ENCODE measurements at places on chromosomes 6 and 20.

- no peak for DNase-seq
Observed at GRCh38 chr6:85403331-85404015, 46.4 kb upstream of the NT5E start.

DNA sequence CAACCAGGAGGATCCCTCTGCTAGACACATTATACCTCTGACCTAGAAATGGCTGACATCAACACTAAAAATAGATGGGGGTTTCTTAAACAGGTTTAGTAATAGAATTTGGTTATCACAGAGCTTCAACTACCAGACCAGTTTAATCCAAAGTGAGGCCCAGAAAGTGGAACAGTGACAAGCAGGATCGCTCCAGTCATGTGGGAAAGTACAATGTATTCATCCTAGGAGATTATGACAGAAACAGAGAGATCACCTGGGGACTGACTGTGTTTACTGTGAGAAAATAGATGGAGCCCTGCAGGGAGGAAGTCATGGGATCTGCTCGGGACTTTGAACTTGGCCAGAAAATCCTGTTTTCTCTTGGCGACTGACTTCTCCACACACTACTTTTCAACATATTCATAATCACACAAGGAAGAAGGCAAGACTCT, 238.7 kb upstream of the SOX4 start:
- DNase-seq: no peak

DNA sequence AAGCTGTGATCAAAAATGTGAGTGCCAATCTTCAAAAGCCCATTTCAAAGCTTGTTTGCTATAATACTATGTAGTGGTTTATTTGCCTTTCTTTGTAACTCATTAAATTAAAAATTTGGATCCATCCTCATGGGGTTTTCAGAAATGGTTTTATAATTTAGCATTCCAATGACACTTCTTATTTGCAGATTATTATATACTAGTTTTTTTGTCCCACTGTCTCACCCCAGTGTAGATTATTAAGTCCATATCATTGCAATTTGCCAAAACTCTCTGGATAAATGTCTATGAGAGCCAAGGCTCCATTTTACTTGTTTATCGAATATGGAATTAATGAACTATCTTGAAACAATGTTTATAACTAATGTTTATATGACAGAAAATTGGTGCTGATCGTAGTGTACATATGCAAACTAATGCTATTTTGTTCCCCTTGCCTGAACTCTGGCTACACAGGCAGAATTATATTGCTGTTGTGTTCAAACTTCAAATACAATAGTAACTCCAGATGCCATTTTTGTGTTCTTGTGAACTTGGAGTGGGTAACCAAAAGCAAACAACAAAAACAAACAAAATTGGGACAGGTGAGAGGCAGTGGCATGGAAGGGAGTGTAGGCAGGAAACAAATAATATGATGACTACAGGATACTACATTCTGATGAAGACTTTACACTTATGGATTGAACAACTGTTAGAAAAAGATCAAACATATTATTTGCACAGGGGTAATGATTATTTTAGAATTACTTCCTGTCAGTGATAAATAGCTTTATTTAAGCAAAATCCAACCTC, 307.1 kb upstream of the FLRT3 start:
- no peak for DNase-seq

- no peak for DNase-seq
Observed at GRCh38 chr6:132927713-132928112, 113.3 kb downstream of the RPS12 start.

DNA sequence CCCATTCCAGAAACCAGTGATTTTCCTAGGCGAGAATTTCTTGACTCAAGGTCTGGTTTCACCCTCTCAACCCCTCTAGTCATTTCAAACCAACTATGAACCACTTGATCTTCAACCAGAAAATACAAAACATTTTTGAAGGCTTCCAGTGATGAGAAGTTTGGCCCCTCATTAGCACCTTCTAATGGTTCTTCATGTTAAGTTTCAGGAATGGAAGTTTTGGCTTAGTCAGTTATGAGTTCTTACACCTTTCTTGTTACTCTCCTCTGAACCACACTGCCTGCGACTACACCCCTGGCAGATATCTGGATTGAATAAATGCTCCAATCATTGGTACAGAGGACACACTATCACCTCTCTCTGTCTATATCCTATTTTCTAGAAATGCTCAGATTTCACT, 67.2 kb downstream of the GJA10 start:
- no peak for DNase-seq

DNA sequence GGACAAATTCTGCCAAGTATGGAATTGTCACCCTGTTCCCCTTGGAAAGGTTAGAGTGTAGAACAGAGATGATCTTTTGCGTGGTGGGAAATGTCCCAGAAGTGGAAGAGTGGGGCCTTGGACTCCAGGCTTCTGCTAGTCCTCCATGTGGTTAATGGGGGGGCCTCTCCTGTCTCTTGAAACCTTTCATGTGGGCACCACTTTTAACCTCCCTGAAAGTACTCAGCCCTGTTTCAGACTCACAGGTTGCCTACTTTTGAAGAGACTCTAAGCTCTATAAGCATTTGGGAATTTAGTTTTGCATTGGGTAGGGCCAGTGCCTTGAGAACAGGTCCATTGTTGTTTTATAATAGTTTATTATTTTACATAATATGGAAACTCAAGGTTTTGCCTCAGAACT, 17.5 kb downstream of the RREB1 start:
- DNase-seq: no peak

DNA sequence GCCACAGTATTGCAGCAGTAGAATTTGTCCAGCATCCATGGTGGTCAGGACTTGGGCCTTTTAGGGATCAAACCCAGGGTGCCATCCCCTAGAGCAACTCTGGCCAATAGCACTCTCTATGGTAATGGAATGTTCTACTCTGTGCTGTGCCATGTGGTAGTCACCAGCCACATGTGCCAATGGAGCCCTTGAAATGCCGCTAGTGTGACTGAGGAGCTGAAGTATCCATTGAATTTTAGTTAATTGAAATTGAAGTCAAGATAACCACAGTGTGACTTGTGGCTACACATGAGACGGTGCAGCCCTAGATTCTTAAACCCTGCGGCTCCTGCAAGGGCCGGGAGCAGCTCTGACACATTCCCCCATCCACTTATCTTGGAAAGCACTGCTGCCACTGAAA, 54.6 kb downstream of the SLC2A10 start:
- no peak for DNase-seq

GRCh38 chr20:63497946-63498935, 642 bp downstream of the EEF1A2 start:
- DNase-seq: peak; percentile 84

DNA sequence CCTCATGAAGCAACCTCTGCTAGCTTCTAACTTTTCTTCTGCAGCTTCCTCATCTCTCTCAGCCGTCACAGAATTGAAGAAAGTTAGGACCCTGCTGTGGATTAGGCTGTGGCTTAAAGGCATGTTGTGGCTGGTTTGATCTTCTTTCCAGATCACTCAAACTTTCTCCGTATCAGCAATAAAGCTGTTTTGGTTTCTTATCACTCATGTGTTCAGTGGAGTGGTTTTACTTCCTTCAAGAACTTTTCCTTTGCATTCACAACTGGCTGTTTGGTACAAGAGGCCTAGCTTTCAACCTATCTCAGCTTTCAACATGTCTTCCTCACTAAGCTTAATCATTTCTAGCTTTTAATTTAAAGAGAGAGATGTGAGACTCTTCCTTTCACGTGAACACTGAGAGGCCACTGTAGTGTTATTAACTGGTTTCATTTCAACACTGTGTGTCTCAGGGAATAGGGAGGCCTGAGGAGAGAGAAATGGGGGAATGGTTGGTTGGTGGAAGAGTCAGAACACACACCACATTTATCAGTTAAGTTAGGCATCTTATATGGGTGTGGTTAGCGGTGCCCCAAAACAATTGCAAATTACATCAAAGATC, 17.2 kb downstream of the ZSCAN23 start:
- DNase-seq: no peak

DNA sequence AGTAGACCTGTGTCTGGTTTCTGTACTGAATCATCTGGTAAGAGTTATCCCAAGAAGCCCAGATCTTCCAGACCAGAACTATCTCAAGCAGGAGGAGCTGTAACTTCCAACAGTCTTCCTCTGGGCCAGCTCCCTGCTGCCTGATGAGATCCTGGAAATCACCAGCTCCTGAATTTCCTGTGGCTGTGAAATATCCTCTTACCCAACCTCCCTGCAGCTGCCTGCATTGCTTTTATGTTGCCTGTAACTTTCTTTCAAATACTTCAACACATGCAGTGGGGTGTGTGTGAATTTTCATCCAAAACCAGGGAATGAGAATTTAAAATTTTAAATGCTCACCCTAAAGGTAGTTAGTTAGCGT, 160.5 kb upstream of the LAMP5 start:
- no peak for DNase-seq

DNA sequence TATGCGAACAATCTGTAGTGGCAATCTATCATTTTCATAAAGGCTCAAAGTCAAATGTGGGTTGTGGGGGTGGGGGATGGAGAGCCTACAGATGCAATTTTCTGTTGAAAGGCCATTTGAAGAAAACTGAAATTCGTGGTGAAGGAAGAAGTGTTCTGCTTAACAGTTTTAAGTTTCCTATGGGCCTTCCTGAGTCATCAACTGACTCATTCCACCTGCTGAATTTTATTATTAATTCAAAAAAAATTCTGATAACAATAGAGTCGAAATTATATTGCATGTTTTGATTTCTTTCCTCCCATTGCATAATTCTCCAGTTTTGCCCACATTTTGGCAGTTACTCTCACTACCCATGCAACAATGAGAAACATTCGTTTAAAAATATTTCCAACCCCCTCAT, 622.3 kb upstream of the ARID1B start:
- DNase-seq: no peak

DNA sequence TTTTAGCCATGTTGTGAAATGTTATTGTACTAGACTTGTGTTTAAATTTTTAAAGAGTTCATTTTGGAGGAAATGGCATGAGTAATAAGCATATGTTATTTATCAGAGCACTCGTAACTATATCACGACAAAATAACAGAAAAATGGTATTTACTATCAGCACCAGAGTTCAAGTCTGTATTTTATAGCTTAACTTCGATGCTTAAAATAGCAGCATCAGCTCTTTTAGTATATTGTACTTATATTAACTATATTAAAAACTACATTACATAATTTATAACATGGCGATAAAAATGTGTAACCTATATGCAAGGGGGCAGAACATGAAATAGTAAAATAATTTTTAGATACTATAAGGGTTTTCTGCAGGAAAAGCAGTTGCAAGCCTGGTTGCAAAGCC, 52.9 kb downstream of the ABRACL start:
- no peak for DNase-seq

DNA sequence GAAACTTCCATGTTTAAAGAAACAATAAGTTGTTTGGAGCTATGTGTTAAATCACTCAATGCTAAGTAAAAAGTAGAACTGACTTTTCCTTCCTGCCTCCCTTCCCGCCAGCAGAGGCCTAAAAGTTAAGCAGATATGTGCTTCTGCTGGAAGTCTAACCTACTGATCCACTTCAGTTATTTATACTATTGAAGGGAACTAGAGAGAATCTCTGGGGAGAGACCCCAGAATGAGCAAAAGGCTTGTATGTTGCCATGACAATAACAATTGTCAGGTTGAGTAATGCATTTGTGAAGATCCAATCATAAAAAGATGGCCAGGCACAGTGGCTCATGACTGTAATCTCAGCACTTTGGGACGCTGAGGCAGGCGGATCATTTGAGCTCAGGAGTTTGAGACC, 24.7 kb downstream of the MGME1 start:
- DNase-seq: no peak

- no peak for DNase-seq
Observed at GRCh38 chr6:132228894-132229293, 172.4 kb downstream of the MOXD1 start.

DNA sequence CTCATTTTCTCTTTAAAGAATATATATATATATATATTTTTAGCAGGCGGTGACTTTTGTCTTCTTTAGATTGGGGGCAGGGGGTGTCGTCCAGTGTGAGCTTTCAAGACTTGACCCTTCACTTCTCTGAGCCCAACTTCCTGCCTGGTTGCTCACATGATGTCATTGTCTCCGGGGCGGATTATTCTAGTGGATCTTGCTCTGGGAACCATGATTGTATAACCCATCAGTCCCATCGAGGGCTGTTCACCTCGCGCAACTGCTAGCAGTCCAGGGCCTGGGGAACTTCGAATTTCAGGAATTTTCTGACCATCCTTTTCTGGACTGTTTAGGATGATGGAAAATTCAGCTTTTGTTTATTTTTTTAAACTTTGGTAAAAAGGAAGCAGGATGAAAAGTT, 1.0 kb downstream of the IGF2R start:
- peak; percentile 49 for DNase-seq

DNA sequence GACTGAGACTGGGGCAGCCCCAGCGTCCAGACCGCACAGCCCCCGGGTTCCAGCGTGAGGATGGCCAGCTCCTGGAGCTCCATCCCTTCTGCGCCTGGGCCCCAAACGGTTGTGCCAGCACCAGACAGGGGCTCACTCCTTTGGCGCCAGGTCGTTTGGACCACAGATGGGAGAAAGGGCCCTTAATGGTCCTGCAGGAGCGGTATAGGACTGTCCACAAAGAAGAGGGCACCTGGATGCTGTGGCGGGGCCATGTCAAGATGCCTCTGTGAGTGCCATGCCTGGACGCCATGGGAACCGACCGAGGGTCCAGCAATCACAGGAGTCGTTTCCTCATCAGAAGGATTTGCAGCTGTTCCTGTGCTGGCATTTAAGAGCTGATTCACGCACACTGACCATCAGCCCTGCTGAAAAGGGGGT, 82.7 kb downstream of the DLL1 start:
- no peak for DNase-seq

GRCh38 chr6:150631984-150632642, 32.4 kb downstream of the PLEKHG1 start:
- DNase-seq: no peak

GRCh38 chr20:277496-277781, 13.1 kb downstream of the C20orf96 start:
- DNase-seq: no peak

DNA sequence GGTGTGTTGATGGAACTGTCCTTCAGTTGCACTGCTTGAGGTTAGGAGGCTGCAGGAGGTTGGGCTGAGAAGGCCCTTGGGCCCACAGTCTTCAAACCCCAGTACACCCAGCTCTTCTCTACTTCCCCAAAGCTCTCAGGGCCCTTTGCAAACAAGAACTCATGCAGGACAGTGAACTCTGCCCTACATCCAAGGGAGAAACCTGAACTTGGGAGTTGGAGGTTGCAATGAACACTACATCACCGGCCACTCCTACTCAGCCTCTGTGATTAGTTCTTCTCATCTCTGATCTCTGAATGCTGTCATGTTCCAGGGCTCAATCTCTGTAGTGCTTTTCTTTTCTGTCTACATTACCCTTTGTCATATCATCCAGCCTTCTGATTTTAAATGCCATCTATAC, 148.5 kb upstream of the PDE7B start:
- DNase-seq: no peak

DNA sequence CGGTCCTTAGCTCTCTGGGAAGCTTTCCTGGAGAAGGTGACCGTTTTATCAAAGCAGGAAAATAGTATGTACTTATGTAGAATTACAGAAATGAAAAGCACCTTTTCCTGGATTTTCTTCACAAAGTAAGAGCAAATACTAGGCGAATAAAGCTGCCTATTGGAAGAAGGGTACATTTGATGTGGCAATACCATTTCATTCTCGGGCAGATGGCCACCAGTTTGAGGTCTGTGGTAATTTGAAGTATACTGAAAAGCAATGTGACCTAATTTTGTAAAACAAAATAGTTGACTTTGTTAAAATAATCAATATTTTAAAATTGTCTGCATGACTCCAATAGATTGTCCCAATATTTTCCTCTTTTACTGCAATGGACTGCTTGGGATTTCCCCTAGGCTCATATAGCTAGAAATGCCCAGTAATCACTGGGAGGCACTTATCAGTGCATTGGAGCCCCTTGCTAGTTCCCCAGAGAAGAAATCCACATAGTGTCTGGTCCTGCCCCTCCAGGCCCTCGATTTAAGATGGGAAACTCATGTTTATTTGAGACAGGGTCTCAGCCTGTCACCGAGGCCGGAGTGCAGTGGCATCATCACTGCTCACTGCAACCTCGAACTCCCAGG, 7.4 kb upstream of the UTRN start:
- no peak for DNase-seq

Measured in BE2C (cell line).